ENCODE measurements at places on chromosomes 11 and 22.

GRCh38 chr11:8671651-8672062 lies 10.8 kb downstream of the TRIM66 start:
- H3K27me3 ChIP-seq: no peaks in the 10 kb centered on the region
- peaks cover 3% of the 10 kb centered on the region for H3K4me1 ChIP-seq
- H3K27ac ChIP-seq: no peak overlapping the region
- peaks cover 13% of the 10 kb centered on the region for H3K36me3 ChIP-seq
- DNase-seq: no peak
- H3K4me3 ChIP-seq: no peak overlapping the region

- H3K4me1 ChIP-seq: peaks cover 17% of the 10 kb centered on the region
- peaks cover 29% of the 10 kb centered on the region for H3K36me3 ChIP-seq
- DNase-seq: no peak
- H3K4me3 ChIP-seq: no peak overlapping the region
- no peaks in the 10 kb centered on the region for H3K27me3 ChIP-seq
These were observed 35.9 kb downstream of the TCIRG1 start for GRCh38 chr11:68074584-68075352.

DNA sequence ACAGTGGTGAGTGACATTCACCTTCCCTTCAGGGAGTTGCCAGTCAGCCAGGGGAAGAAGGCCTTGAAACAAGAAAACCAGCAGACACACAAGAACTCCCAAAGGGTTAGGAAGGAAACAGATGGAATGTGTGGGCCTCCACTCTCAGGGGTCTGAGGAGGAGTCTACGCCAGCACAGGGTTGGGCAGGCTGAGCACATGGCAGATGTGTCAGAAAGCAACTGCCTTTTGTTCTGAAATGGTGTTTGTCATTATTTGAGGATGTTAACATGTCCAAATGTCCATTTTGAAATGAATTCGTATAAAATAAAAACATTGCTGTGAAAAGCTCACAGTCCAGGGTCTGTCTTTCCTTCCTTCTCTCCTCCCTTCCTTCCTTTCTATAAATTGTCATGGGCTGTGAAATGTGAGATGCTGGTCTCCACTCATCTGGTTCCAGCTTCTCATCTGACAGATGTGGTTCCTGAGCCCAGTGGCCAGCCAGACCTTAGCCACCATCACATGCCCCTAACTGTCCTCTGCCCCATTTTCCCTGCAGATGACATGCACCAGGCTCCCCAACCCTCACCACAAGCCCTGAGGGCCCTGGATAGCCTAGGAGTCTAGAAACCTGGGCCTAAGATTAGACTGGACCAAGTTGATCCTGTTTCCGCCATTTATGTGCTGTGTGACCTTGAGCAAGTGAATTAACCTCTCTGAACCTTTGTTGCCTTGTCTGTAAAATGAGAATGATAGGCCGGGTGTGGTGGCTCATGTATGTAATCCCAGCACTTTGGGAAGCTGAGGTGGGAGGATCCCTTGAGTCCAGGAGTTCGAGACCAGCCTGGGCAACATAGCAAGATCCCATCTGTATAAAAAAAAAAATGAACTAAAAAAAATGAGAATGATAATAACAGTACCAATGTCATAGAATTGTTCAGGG lies 56.2 kb upstream of the CRYBB3 start:
- no peak for DNase-seq
- H3K27ac ChIP-seq: peak overlapping the region; percentile 53
- no peaks in the 10 kb centered on the region for H3K27me3 ChIP-seq
- no peak overlapping the region for H3K4me3 ChIP-seq
- H3K4me1 ChIP-seq: peaks cover 29% of the 10 kb centered on the region
- H3K36me3 ChIP-seq: no peaks in the 10 kb centered on the region

- no peak overlapping the region for H3K27ac ChIP-seq
- H3K27me3 ChIP-seq: peaks cover 26% of the 10 kb centered on the region
- H3K4me1 ChIP-seq: peaks cover 35% of the 10 kb centered on the region
- no peaks in the 10 kb centered on the region for H3K36me3 ChIP-seq
These were observed 317 bp downstream of the BDNF start for GRCh38 chr11:27699926-27700350.

DNA sequence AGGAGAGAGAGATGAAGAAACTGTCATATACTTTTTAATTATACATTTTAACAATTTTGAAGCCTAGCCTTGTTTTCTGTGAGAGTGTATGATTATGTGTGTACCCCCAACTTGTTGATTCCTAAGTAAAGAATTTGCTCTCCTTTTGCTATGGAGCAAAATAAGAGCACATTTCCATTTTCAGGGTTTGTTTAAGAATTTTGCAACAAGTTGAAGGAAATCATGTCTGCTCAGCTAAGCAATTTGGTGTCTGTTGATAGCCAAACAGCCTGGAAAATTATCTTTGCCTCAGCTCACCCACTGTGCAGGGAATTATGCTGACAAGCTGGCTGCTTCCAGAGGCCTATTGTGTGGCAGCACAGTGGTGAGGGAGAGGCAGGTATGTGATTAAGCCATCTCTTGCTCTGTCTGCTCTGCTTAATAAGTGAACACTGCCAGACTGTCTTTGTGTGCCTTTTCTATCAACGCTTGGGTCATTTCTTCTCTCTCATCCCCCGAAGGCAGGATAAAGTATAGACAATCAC lies 135.1 kb upstream of the TTC12 start:
- H3K36me3 ChIP-seq: no peaks in the 10 kb centered on the region
- no peaks in the 10 kb centered on the region for H3K4me1 ChIP-seq
- H3K27ac ChIP-seq: no peak overlapping the region
- no peak overlapping the region for H3K4me3 ChIP-seq
- H3K27me3 ChIP-seq: no peaks in the 10 kb centered on the region
- no peak for DNase-seq
